ENCODE measurements at places on chromosomes 16 and 17.

GRCh38 chr17:55527540-55528118 lies 16.4 kb upstream of the SMIM36 start:
- peak; percentile 55 for DNase-seq

- peak; percentile 53 for DNase-seq
Observed at GRCh38 chr16:90053902-90054500, 23.1 kb downstream of the PRDM7 start.

DNA sequence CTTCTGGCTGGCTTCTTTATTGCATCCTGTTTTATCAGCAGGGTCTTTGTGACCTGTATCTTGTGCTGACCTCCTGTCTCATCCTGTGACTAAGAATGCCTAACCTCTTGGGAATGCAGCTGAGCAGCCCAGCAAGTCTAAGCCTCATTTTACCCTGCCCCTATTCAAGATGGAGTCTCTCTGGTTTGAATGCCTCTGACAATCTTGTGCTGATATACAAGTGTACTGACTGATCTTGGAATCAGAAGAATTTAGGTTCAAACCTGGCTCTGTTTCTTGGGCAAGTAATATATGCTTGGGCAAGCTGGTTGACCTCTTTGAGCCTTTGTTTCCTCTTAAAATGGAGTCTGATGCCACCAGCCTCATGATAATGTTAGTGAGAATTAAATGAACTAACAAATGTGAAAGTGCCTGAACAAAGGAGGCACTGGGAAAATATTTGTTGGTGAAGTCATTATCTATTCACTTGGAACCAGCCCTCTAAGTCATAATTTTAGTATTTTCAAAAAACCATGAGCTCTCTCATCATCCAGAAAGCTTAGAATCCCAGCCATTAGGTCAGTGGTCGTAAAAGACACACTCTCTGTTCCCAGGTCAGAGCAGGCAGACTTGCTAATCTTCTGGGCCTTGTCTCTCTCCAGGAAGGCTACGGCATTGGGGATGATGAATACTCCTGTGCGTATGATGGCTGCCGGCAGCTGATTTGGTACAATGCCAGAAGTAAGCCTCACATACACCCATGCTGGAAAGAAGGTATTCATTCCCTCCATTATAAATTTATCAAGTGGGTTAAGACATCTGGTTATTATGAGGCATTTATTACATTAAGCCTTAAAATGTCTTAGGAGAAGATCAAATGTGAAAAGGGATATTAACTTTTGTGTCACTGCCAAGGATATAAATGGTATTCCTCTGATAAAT lies 18.1 kb upstream of the ARL2BP start:
- no peak for DNase-seq

- DNase-seq = peak; percentile 28
Observed at GRCh38 chr16:50021544-50021943, 3.5 kb upstream of the CNEP1R1 start.

DNA sequence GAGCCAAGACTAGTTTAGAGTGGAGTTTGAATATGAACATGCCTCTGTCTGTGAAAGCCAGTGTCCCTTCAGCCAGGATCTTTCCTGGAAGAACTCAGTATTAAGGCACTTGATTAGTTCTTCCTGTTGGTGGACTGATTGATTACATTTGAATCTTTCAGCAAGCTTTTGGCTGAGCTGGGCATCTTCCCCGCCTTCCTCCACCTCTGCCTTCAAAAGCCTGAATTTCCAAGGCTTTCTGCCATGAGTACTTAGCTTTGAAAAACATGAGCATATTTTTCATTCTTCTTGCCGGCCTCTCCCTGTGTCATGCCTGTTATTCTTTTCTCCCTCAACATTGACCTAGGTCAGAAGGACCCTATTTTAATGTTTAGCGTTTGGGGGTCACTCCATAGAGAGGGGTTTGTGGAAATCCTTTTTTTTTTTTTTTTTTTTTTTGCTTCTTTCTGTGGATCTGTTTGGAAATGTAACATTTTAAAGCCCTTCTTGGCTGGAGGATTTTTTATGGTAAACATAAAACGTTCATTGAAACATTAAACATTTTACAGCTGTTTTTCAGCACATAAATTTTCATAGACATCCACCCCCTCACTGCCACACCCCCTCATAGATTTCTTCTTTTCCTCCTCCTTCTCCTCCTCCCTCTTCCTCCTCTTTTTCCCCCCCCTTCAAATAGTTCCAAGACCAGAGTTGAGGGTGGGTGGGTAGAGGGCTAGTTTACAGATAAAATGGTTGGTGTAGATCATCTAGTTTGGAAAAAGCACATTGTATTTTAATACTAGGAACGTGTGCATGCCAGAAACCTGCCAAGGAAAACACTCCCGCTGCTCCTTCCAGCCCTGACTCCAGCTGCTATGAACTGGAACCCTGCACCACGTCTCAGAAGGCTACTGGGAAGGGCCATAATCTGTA lies 645.9 kb downstream of the WWOX start:
- DNase-seq = no peak

DNA sequence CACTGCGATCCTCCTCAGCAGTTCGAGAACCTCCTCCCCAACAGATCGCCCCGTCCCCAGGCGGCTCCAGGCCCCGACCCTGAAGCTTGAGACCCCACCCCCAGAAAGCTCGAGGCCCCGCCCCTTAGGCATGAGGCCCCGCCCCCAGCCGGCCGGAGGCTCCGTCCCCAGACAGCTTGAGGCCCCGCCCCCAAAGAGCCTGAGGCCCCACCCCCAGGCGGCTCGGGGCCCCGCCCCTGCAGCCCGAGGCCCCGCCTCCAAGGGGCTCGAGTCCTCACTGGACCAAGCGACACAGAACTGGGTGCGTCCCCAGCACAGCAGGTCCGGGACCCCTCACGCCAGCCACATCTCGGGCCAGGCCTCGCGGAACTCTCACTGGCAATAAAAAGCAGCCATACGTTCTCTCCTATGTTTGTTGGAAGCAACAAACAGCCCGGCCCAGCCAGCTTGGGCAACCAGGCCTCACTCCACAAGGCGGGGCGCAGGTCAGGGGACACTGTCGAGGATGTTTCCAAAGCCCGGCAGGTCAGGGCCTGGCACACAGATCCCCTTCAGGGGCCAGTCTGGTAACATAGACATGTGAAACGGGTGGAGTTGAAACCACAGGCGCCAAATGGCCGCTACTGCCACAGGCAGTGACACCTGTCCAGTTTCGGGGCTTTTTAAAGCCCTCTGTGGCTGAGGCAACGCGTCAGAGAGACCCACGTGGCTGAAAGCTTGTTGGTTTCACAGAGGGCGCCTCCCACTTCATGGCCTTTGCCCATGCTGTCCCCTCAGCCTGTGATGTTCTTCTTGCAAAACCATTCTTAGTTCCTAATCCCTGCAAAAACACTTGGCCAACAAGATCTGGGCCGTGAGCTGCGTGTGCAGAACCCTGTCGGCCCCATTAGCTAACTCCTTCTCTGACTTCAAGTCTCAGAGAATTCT lies 224.2 kb downstream of the PARN start:
- DNase-seq = no peak

- no peak for DNase-seq
Observed at GRCh38 chr17:65487161-65487560, 74.3 kb downstream of the AXIN2 start.

- DNase-seq = no peak
Observed at GRCh38 chr16:50548909-50549560, 839 bp downstream of the NKD1 start.

DNA sequence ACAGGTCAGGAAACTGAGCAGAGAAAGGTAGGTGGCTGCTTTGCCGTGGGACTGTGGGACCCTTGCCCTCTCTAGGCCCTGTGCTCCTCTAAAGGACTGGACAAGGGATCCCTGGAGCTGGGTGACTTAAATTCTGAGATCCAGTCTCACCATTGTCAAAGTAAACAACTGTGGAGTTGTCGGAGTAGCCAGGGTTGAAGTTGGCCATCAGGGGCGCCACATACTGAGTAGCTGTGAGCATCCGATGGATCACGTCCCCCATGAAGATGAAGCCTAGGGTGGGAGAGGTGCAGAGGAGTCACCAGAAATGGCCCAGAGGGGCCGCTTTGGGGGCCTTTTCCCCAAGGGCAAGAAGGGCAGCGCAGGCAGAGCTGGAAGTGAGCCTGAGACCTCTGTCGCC lies 43.5 kb downstream of the PLXDC1 start:
- DNase-seq = no peak

Measured in suppressor macrophage (primary cell).